ENCODE measurements at places on chromosomes 5 and 9. TPM values are rescaled to one million over a fixed set of nuclear protein-coding genes. Genes with fewer than 3 reads are reported as not detected.

LIX1 gene
- not detected for total RNA-seq

SLC25A25 gene
- total RNA-seq: 7.4 TPM

CD274 gene
- 16.7 TPM for total RNA-seq

PCDHGB2 gene
- total RNA-seq: 11.5 TPM

PTBP3 gene
- total RNA-seq: 14.7 TPM

ADGRD2 gene
- total RNA-seq: not detected

ADRA1B gene
- 1.7 TPM for total RNA-seq

FAM193B gene
- total RNA-seq: 19.1 TPM

OLFM1 gene
- total RNA-seq: 5.4 TPM

OMD gene
- total RNA-seq: 6.2 TPM

GRCh38 chr5:6837095-6837494, 123.9 kb downstream of the TENT4A start:
- DNase-seq: no peak

- no peak for DNase-seq
Observed at GRCh38 chr5:100832252-100833230, 70.5 kb downstream of the ST8SIA4 start.

DNA sequence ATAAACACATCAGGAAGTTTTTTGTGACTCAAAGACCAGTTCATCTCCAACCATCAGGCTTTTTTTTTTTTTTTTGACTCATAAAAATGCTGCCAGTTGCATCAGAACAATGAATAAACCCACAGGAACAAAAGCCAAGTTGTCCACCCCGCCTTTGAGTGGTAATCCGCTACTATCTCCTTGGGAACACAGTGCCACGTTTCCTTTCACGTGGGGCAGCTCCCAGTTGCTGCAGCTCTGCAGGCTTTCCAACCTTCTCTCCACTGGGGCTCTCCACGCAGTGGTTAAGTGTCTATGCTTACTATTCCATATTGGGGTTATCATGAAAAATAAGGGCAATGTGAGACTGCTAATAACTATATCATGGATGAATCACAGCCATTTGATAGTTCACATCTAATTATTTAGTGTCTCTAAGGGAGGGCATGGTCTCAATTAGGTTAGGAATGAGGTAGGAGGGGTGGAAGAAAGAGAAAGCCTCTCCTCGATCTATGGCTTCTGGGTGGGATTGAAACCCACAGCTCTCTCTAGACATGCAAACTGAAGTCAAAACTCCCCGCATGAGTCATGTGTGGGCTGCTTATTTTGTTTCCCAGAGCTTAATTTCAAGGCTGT, 55.8 kb upstream of the ACTBL2 start:
- DNase-seq: no peak

GRCh38 chr9:130053504-130054324, at the start of gene GPR107:
Gene GPR107, plus strand, starts transcription at chr9:130053906. Its CDS starts 27 bp downstream, at chr9:130053933.
- peak; percentile 83 for DNase-seq

GRCh38 chr5:28512648-28513047, 1474.3 kb upstream of the CDH9 start:
- DNase-seq: no peak

DNA sequence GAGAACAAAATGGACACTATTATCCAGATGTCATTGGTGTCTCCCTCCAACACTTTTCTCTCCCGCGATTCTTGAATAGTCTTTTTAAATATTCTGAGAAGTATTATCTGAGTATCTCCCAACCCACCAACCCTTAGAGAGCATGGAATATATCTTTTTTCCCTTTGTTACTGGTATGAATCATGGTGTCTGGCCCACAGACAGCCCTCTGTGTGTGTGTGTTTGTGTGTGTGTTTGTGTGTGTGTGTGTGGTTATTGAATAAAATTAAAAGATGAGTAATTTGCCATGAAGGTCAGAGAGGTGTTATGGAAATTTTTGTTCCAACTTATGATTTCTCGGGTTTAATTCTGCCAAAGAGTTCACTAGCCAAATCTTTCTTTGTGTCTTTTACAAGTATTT, 47.7 kb downstream of the CAMK4 start:
- no peak for DNase-seq

DNA sequence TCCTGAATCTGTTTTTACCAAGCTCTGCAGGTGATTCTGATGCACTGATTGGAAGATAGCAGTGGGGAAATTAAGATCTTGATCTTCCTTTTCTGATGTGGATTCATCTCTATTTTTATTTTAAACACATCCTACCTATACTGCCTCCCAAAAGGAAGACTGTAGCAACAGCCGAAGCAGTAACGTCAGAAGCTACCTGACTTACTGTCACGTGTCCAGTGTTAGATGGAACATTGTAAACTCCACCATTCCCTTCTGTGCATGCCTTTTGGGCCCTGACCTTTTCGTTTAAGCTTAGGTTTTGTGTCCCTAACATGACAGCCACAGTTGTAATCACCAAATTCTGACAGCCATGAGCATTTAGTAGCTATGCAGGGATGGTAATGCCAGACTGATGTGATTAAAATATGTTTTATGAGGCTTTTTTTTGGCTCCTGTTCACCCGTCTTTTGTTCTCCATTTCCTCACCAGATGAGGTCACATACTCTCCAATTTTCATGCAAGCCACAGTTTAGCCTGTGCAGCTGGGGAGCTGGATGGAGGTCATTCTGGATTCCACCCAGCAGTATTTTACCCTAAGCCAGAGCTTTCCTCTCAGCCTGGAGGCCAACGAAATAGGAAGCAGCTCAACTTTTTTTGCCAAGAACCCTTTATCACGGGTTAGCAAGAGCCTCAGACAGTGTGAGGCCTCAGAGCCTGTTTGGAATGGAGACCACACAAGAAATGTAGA, 15.6 kb upstream of the FOXD1 start:
- no peak for DNase-seq

DNA sequence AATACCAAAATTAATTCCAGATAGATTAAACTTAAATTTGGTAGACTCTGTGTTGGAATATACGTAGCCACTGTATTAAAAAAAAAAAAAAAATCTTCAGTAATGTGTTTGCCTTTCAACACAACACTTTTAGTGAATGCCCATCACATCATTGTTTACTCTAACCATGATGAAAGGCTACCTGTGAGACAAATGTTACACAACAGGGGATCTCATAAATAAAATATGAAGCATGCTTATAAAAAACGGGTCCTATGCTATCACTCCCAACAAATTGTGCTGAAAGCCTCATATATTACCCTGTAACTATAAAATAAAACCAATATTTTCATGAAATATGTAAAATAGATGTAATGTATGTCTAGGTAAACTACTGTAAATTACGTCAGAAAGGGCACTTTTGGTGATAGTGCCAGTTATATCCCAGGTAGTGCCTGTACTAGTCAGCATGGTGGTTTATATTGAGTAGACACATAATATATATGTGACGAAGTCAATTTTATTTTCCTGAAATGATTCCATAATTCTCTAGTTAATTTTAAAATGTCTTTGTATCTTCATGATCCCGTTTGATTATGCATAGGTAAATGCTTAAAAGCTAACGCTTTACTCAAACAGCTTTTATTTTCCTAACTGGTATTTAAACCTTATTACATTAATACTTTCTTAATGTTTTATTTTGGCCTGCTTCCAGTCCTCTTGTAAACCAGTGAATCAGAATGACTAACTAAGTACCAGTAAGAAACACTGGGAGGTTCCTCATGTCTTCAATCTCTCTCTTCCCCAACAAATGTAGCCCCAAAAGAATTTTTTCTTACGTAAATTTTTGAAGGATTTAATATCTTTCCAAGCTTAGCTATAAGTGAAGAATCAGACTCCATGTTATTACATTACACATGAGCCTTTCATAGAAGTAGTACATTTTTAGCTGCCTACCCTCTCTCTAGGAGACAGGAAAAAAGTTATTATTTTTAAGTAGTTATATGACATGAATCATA, 420.3 kb downstream of the GABRG2 start:
- no peak for DNase-seq

- no peak for DNase-seq
Observed at GRCh38 chr5:93352186-93352585, 228.8 kb downstream of the NR2F1-AS1 start.

- DNase-seq: no peak
Observed at GRCh38 chr9:38675211-38675610, 44.7 kb downstream of the FAM240B start.

DNA sequence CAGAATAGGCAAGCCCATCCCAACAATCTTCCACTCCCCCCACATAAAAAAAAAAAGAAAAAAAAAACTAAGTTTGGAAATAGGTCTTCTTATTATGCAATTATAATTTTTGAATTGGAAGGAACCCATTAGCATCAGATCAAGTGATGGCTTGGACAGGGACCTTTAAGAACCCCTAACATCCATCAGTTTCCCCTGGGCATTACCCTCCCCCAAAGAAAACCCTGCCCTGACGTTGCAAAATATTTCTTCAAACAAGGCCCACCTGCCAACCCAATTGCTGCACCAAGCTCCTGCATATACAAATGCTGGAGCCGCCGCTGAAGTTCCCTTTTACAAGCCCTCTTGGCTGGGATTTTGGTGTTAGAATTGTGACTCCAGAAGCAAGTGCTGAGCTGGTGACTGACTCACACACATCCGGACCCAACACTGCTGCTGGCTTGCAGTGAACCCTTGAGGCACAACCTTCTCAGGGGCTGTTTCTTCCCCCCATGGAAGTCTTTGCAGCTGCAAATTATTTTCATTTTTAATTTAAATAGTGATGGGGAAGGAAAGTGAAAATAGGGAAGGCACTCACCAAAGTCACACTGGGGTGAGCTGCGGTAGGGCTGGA, 56.1 kb upstream of the AFAP1L1 start:
- no peak for DNase-seq

GRCh38 chr9:125911861-125912644, 164.9 kb downstream of the PBX3 start:
- no peak for DNase-seq

- DNase-seq: no peak
Observed at GRCh38 chr5:68316469-68316868, 100.9 kb downstream of the PIK3R1 start.

GRCh38 chr9:136326061-136326760, 1.1 kb upstream of the GPSM1 start:
- no peak for DNase-seq

GRCh38 chr5:20044460-20044859, 56.5 kb upstream of the CDH18 start:
- DNase-seq: no peak

- DNase-seq: no peak
Observed at GRCh38 chr5:91367908-91368648, 15.0 kb downstream of the ARRDC3 start.

- DNase-seq: peak; percentile 55
Observed at GRCh38 chr5:180470966-180471582, 23.1 kb upstream of the CNOT6 start.
